ENCODE measurements at places on chromosomes 7 and 10.

DNA sequence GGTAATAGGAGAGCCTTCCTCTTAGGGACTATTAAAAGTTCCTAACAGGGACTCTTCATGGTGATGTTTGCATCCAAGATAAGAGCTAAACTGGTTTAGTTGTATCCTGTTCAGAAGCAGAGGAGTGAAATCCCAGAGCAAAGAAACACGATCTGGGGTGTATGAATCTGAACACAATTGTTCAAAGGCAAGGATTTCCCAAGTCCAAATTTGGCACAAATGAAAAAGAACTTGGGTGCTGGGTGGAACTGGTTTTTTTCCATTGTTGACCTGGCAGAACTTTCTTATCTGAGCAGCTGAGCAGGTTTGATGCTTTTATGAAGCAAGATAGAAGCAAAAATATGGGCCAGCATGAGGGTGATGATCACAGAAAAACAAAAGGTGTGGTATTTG, 6.0 kb downstream of the AGFG2 start:
- DNase-seq = no peak

DNA sequence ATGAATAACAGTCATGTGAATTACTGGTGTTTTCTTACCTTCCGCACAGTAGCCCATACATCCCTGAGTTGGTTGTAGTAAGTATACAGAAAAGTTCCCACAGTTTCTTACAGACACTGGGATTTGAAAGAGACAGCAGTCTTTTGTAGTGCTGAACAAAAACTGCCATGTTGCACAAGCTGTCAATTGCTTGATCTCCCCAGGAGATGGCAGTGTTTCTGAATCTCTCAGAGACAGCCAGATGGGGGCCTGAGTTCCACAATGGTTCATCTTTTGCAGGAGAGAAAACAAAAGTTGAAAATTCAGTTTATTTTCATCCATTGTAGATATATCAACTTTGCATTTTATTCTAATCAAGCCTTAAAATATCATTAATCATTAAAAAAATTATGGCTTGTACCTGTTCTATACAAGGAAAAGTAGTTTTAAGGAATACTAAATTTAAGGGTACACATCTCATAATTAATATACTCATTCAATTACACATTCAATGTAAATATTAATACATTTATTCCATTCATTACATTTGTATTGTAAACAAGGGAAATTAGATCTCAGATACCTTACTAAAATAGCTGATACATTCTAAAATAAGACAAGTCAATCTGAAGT, 14.5 kb downstream of the VWDE start:
- DNase-seq = peak; percentile 82

DNA sequence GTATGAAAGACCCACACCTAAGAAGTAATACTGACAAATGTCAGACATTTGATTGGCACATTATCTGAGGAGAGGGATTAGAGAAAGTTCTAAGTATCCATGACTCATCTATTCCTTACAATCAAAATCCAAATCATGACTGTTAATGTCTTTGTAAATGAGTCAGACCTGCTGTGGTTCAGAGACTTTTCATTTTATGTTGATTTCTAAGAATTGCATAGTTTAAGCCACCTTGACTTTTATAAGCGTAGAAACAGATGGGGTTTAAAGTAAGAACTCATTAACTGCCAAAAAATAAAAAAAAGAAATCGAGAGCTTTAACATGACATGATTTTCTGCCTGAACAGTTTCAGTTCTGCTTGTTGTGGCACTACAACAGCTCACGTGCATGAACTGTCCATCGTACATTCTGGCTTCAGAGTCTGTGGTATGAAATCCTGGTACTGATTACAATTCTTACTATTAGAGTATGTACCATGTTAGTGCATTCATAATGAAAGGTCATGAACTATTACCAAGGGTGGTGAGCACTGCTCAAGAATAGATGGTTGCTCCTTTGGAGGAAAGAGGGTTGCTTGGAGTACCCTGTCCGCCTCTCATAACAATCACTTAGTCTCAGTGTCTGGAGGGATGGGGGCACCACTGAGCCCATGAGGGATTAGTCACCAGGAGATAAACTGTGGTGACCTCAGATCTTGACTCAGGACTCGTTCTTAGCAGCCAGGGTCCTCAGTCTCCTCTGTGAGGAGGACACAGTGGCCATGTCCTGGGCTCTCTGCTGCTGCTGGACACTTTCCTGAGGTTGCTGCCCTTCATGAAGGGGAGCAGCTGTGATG, 42.2 kb downstream of the ACSM6 start:
- DNase-seq = no peak

- DNase-seq = peak; percentile 60
Measured at GRCh38 chr10:70558871-70559810, 43.4 kb downstream of the PRF1 start.

DNA sequence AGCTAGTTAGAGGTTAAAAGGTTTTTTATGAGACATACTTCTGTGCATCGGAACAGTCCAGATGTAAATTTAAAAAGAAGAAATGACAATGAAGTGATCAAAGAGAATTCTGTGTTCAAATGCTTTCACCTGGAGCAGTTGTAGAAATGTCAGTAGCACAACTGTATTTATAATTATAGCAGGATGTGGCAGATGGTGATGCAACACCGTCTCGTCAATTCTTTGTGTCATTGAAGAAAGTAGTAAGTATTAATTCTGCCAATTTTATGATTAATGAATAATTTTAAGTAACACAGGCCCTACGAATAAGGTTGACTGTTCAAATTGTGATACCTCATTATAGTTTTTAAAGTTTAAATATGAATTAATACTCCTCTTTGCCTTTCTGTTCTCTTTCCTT, 171.1 kb downstream of the ADK start:
- no peak for DNase-seq

DNA sequence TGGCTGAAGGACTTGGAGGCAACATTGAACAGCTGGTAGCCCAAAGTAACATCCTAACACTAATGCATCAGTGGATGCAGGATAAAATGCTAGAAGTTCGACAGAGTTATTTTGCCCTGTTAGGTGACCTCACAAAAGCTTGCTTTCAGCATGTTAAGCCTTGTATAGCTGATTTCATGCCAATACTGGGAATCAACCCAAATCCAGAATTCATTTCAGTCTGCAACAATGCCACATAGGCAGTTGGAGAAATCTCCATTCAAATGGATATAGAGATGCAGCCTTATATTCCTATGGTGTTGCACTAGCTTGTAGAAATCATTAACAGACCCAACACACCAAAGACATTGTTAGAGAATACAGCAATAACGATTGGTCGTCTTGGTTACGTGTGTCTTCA, 62.9 kb downstream of the CCSER2 start:
- DNase-seq = no peak

- DNase-seq = no peak
Measured at GRCh38 chr7:55469721-55470120, 102.6 kb downstream of the VOPP1 start.

DNA sequence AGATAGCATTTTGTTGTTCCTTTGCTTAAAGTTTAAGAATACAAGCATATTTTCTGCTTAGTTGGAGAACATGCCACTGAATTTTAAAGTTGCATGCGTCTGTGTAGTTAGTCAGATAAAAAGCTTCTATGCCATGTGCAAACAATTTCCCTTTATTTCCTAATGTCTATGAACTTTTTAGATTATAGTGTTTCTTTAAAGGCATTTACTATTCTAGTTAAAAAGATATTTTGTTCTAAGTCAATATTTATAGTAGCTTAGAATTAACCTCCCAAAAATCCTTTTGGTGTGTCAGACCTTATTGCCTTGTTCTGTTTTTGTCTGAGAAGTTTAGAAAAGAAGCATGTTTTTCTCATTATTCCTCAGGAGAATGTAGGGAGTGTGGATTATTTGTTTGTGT, 99.0 kb upstream of the GATA3 start:
- no peak for DNase-seq

DNA sequence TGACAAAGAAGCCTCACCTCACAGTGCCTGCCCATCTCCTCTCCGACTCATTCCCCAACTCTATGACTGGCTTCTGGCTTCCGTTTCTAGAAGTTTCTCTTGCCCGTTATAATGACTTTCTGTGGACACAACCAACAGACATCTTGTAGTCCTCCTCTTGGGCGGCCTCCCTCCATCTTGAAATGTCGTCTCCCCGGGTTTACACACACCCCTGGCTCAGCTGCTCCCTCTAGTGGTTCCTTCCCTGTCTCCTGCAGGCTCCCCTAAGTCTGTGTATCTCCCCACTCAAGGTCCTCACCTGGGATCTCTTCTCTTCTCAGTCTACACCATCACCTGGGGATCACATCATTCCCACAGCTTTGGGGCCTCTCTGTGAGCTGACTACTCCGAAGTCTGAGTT, 123.4 kb upstream of the NEBL start:
- peak; percentile 56 for DNase-seq

- DNase-seq = peak; percentile 67
Measured at GRCh38 chr7:92763636-92764423, 72.5 kb downstream of the CDK6 start.
